ENCODE measurements at places on chromosomes 11 and 22. TPM values are rescaled to one million over a fixed set of nuclear protein-coding genes. Genes with fewer than 3 reads are reported as not detected.

Gene ADM
- total RNA-seq, result 24.7 TPM

Gene APOL5
- total RNA-seq, result not detected

Gene RIMBP3B
- 0.56 TPM for total RNA-seq

Gene CSNK1E
- 188 TPM for total RNA-seq

Gene PLXNB2
- total RNA-seq, result 64.1 TPM

Gene SLC37A2
- 2.9 TPM for total RNA-seq

Gene DDTL
- not detected for total RNA-seq

DNA sequence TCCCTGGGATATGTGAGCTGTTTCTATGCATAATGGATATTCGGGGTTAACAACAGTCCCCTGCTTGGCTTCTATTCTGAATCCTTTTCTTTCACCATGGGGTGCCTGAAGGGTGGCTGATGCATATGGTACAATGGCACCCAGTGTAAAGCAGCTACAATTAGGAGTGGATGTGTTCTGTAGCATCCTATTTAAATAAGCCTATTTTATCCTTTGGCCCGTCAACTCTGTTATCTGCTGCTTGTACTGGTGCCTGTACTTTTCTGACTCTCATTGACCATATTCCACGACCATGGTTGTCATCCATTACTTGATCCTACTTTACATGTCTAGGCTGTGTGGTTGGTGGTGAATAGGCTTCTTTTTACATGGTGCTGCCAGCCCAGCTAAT, 1.3 kb downstream of the TUG1 start:
- no peak for DNase-seq

DNA sequence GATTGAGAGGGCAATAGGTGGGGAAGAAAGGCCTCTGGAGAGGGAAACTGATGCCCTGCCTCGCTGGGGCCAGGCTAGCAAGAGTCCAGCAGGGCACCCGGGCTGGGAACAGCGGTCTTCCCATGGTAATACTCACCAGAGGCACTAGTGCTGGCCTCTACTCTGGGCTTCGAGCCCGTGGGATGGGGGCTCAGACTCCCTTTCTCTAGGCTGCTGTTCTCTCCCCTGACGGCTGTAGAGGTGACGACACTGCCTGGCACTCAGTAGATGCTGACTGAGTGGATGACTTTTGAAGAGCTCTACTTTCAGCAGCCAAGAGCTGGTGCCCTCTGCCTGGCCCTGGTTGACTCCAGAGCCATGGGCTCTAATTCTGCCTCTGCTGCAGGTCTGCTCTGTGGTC, 818 bp upstream of the C1QTNF4 start:
- DNase-seq, result peak; percentile 24

- peak; percentile 70 for DNase-seq
Observed at GRCh38 chr11:235997-236773, at the start of gene SIRT3. Gene SIRT3, minus strand, starts transcription at chr11:236342. Its CDS starts 14 bp downstream, at chr11:236328.

GRCh38 chr22:21646608-21647590, 4.8 kb downstream of the SDF2L1 start:
- peak; percentile 75 for DNase-seq

DNA sequence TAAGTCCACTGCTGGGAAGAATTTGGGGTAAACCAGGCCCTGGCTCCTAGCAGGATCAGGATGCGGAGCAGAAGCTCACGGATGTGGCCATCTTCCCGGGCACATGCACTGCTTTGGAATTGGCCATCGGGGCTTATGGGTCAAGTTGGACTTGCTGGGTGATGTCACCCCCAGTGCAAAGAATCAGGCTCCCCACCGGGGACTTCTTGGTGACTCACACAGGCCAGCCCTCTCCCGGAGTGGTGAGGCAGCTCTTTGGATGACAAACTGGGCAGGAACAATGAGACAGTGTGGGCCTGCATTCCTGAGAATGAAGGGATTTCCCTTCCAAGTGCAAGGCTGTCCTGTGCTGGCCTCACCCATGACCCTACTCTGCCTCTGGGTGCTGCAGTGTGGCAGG, 128.8 kb upstream of the ANO1 start:
- DNase-seq, result no peak

GRCh38 chr11:113204280-113204679, 110.1 kb upstream of the TTC12 start:
- no peak for DNase-seq

DNA sequence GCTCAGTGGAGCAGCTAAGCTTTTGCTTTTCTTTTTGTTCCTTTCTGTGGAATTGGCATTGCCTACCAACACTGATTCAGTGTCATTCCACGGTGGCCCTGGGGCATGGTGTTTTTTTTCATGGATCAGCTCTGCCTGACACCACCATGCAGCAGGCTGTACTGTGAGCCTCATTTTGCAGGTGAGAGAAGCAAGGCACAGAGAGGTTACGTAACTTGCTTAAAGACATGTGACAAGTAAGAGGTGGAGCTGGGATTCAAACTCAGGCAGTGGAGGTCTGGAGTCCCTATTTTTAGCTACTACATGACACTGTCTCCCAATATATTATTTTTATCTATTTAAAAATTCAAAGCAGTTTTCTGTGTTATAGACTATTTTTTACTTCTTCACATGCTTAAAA, 44.4 kb downstream of the APOL3 start:
- no peak for DNase-seq

GRCh38 chr11:79229047-79229446, 211.8 kb downstream of the TENM4 start:
- no peak for DNase-seq

- DNase-seq, result no peak
Observed at GRCh38 chr22:27352426-27352825, 449.1 kb downstream of the MN1 start.

DNA sequence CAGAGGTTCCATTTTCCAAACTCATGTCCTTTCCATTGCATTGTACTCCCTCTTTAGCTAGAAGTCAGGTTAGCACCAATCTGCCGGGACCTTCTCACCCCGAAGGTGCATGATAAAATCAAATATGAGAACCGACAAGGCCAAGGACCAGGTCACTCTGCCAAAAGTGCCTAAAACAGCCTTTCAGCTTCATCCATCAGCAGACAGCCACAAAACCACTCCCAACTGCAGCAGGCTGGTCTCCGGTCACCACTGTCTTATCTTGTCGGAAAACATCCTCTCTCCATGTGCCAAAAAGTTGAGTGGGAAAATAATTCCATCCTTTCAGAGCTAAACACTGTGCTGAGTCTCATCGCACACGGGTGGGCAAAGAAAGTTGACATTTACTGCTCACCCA, 1.4 kb downstream of the PI4KA start:
- DNase-seq, result no peak

DNA sequence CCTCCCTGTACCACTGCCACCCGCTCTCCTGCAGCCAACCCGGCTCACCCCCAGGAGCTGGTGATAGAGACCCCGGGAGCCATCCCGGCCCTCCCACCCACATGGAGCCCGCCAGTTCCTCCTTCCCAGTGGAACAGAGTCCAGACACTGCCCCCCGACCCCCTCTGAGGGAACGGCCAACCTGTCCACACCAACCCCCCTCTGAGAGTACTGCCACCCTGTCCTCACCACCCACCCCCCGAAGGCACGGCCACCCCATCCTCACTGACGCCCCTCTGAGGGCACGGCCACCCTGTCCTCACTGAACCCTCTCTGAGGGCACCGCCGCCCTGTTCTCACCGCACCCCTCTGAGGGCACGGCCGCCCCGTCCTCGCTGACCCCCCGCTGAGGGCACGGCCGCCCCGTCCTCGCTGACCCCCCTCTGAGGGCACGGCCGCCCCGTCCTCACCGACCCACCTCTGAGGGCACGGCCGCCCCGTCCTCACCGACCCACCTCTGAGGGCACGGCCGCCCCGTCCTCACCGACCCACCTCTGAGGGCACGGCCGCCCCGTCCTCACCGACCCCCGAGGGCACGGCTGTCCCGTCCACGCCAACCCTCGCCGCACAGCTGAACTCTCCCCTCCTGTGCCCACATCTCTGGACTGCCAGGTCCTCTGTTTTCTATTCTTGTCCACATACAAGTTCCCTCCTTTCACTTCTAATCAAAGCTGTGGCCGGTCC, 18.0 kb downstream of the TOLLIP start:
- DNase-seq, result peak; percentile 17

- DNase-seq, result peak; percentile 67
Observed at GRCh38 chr22:27670701-27671412, 130.7 kb downstream of the MN1 start.

- no peak for DNase-seq
Observed at GRCh38 chr11:101195294-101195693, 65.7 kb upstream of the PGR start.

- no peak for DNase-seq
Observed at GRCh38 chr11:131749101-131749500, 378.7 kb downstream of the NTM start.

DNA sequence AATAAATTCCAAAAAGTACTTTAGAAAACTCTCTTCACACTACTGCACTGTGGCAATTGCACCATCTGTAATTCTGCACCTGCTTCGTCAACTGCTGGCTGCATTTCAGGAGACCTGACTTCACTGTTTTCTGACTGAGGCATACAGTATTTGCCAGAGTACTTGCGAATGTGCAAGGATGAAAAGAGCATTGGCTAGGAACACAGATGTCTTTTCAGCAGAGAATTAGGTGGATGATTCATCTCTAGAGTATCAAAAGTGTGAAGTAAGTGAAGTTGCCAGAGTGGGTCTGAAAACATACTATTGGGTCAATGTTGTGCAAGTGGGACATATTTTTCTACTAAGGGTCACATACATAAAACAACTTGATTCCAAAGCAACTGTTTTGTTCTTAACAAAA, 427.5 kb upstream of the CCDC90B start:
- peak; percentile 70 for DNase-seq

DNA sequence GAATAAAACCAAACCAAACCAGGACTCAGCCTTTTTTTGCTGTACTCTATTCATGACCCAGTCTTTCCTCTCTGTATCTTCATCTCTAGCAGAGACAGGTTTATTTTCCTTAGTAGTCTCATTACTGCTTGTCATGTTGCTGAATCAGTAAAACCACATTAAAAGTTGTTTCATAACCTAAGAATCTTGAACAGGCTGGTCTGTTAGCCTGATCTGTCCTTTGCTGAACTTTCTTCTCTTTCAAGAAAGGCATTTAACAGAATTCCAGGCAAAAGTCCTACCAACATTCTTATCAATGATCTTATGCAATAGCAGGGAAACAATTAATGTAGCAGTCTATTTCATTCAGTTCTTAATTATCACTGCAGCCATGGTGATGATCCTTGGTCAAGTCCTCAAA, 197.7 kb downstream of the CASP12 start:
- no peak for DNase-seq

DNA sequence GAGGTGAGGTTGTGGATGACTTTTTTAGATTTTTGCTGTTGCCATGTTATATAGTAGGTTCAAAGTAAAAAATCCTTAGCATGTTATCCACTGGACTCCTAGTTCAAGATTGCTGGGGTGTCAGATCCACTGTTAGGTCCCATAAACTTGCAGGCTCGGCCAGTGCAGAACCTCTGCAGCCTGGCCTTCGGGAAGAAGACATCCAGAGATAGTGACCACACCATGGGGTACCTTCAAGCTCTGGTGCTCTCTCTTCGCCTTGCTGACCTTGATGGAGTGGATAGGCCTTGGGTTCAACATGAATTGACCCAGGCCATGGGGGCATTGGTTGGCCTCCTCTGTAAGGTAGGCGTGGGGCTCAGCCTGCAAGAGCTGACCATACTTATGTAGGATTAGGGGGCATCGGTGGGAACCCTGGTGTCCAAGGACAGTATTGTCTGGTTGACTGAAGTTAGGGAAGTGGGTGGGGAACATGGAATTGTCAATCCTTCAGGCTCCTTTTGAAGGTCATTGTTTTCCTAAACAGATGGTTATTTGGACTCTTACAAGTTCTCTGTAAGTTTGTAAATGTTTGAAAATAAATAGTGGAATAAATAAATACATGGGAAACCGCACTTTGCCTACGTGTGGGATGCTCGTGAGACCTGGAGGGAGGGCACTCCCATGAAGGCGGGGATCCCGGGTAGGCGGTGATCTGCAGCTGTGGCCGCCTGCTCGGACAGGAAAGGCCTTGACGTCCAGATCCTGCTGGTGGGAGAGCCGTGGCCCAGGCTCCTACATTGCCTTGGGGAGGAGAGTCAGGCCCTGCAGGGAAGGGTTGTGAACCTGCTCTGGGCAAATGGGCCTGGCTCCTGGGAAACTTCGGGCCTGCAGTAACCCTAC, 37.1 kb downstream of the BCR start:
- DNase-seq, result no peak

GRCh38 chr11:61607920-61608599, 27.2 kb upstream of the SYT7 start:
- DNase-seq, result no peak

GRCh38 chr11:76639621-76640020, 30.9 kb downstream of the LRRC32 start:
- DNase-seq, result no peak
